GM04504 (cell line): ENCODE measurements at places on chromosomes 5 and 9.

DNA sequence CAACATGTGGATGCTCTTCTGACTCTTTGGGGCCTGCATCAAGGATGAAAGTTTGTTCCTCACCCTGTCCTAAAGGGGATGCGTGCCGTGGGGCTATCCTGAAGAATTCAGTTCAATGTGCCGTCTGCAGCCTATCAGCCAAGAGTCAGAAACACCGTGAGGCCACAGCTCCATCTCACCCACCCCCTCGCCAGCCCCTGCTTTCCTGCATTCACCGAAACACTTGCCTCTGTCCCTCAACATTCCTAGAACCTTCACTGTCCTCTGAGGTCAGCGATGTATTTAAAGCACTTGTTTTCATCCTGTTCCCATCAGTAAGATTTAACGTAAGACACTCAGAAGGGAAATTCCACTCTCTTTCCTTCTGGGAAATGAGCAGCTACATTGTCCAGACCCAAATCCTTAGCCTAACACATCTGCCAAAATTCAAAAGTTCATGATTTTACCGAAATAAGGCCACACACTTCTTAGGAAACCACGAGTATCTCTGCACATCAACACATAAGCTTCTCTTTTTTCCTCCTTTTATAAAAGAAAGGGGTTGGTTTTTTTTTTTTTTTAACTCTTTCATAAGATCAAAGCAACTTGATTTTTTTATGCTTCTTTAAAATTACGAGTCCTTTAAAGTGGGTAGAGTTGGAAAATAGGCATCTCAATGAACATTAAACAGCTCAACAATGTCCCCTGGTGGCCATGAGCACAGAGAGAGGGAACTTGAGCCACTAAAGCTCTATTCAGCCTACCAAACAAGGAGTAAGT lies 100.7 kb downstream of the SUSD1 start:
- DNase-seq, result peak; percentile 86

- no peak for DNase-seq
Observed at GRCh38 chr5:107567901-107568671, 102.7 kb downstream of the EFNA5 start.

DNA sequence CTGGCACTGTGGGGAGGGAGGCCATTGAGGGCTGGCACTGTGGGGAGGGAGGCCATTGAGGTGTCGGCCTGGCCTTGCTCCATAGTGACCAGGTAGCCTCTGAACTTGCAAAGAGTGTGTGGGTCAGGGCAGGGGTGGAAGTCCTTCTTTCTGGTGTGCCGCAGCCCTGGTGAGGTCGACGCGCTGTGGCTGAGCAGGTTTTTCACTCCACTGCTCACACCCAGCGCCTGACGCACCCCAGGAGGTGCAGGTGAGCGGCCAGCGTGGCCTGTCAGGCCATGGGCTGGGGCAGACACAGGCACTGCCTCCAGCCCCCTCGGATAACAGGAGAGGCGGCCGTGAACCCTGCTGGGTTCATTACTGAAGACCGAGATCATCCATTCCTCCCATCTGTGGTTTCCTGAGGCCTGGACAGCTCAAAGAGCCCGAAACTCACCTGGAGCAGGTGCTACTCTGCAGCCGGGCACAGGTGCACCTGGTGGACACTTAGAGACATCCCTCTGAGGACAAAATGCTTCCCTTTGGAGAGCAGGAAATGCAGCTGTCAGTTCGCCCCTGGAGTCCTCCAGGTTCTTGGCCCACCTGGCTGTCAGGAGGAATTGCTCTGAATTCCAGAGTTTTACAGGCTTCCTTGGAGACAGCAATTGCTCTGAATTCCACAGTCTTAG lies 32.4 kb downstream of the LHX3 start:
- no peak for DNase-seq

DNA sequence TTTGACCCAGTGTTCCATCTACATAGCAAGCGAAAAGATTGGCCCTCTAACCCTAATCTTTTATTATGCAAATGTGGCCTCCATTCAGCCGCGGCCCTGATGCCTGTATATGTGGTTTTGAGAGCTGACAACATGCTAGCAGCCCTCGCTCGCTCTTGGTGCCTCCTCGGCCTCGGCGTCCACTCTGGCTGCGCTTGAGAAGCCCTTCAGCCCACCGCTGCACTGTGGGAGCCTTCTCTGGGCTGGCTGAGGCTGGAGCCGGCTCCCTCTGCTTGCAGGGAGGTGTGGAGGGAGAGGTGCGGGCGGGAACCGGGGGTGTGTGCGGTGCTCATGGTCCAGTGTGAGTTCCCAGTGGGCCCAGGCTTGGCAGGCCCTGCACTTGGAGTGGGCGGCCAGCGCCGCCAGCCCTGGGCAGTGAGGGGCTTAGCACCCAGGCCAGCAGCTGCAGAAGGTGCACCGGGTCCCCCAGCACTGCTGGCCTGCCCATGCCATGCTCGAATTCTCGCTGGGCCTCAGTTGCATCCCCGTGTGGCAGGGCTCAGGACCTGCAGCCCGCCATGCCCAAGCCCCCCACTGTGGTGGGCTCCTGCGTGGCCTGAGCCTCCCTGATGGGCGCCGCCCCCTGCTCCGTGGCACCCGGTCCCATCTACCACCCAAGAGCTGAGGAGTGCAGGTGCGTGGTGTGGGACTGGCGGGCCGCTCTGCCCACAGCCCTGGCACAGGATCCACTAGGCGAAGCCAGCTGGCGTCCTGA lies 757.5 kb upstream of the CTNND2 start:
- DNase-seq, result no peak

GRCh38 chr9:127273326-127273725 lies 8.8 kb downstream of the GARNL3 start:
- DNase-seq, result no peak

- peak; percentile 56 for DNase-seq
Observed at GRCh38 chr9:37952731-37953130, 48.8 kb upstream of the SLC25A51 start.

DNA sequence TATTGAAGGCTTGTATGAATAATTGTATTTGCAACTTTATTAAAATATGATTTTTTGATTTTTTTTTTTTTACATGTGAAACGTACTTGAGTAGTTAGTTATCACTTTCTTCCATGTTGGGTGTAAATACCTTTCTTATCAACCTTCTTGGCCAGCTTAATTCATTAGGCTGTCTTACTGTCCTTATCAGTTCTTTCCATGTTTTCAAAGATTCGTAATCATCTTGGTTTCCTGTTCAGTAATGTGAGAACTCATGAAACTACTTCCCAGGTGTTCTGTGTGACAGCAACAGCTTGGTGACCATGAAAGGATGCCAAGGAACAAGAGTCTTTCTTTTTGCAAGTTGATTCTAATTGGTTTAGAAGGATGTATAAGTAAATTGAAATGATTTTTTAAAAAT lies 100.0 kb downstream of the ADGRV1 start:
- DNase-seq, result no peak

DNA sequence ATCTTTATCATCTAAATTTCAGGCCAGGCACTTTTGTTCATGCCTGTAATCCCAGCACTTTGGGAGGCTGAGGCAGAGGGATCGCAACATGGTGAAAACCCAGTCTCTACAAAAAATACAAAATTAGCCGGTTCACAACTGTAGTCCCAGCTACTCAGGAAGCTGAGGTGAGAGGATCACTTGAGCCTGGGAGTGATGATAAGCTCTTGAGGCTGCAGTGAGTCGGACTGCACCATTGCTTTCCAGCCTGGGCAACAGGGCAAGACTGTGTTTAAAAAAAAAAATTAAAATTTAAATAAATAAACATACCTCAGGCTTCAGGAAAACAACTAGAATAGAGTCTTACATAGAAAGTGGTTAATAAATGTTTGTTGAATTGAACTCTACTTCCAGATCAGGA lies 147.4 kb downstream of the AGTPBP1 start:
- DNase-seq, result no peak

GRCh38 chr5:133944263-133945185 lies 23.9 kb downstream of the C5orf15 start:
- DNase-seq, result no peak

DNA sequence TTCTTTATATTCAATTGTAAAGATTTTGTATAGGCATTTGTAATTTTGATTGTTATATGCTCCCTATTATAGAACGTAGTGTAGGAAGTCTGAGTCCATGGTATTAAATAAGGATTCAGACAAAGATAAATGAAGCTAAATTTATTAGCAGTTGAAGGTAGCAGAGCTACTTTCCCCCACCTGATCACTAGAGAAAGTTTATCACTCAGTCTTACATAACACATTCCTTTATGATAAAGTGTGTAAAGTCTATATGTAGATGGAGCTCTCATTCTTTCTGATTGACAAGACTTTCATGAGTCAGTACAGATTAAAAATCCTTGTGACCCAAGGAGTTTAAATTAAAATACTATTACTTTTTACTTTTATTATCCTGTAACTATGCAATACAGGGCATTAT lies 2.3 kb upstream of the MIER3 start:
- no peak for DNase-seq

- DNase-seq, result no peak
Observed at GRCh38 chr5:176959051-176959450, 47.5 kb downstream of the UIMC1 start.

DNA sequence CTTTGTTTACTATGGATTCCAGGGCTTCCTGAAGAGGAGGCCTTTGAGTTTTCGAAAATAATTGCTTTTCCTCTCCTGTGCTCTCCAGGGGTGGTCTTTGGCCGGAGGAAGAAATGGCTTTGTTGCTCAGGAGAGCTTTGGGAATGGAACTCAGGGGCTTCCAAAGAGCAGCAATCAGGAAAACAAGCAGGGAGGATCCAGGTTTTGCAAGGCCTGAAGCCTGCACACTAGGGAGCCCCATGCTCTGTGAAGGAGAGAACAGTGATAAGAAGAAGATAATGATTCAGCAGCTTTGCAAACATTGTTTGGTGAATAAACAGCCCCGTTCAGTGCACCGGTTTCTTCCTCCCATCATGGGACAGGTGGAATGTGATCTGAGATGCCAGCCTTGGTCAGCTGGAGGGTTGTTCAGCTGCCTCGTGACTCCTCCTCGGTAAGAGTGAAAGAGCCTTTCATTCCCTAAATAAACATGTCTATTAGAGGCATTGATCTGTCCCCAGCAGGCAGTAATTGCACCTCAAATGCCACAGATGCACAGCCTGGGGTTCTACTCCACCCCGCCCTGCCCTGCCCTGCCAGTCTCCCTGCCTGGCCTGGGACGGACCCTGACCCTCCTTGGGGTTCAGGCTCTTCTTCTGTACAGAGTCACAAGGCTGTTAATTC lies 11.5 kb upstream of the ALDH1B1 start:
- DNase-seq, result no peak

- no peak for DNase-seq
Observed at GRCh38 chr5:66362687-66363086, 218.6 kb downstream of the SREK1 start.

GRCh38 chr5:141636413-141637122 lies at the start of the genes HDAC3 and RELL2:
Gene HDAC3 (minus strand): TSS chr5:141636849. CDS start chr5:141636790, 59 bp downstream.
Gene RELL2 (plus strand): TSS chr5:141636997. CDS start chr5:141638226, 1,229 bp downstream.
- peak; percentile 71 for DNase-seq

- DNase-seq, result no peak
Observed at GRCh38 chr5:56703952-56704351, 111.4 kb upstream of the MAP3K1 start.

DNA sequence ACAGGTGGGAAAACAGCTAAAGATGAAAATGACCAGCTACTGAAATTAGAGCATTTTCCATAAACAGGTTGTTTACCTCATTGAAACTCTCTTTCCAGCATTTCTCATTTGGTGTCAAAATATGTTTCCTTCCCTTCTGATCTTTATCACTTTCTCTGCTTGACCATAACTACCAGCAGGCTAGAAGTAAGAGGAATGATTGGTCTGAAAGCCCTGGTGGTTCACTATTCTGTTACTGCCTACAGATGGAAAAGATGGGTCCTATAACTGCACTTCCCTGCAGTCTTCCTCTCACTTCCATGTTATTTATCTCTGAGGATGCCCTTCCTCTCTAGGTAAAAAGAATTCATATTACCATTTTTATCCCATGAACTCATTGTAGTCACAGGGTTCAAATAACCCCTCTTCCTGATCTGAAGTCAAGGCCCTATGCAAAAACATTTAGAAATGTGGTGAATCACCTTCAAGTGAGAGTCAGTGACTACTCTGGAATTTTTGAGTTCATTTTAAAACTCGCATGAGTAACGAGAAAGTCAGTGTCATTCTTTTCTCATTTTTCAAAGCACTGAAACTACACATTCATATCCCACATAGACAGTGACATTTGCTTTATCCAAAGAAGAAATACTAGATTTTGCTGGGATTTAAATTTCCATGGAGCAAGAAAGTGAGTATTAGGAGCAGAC lies 51.7 kb downstream of the ZNF474 start:
- DNase-seq, result peak; percentile 57

GRCh38 chr9:93361995-93362394 lies 89.5 kb upstream of the FAM120A start:
- no peak for DNase-seq

GRCh38 chr5:176985516-176985915 lies 21.1 kb downstream of the UIMC1 start:
- DNase-seq, result no peak

GRCh38 chr5:54184806-54185205 lies 125.6 kb downstream of the ARL15 start:
- no peak for DNase-seq

- no peak for DNase-seq
Observed at GRCh38 chr5:157502143-157502647, 42.2 kb downstream of the NIPAL4 start.

DNA sequence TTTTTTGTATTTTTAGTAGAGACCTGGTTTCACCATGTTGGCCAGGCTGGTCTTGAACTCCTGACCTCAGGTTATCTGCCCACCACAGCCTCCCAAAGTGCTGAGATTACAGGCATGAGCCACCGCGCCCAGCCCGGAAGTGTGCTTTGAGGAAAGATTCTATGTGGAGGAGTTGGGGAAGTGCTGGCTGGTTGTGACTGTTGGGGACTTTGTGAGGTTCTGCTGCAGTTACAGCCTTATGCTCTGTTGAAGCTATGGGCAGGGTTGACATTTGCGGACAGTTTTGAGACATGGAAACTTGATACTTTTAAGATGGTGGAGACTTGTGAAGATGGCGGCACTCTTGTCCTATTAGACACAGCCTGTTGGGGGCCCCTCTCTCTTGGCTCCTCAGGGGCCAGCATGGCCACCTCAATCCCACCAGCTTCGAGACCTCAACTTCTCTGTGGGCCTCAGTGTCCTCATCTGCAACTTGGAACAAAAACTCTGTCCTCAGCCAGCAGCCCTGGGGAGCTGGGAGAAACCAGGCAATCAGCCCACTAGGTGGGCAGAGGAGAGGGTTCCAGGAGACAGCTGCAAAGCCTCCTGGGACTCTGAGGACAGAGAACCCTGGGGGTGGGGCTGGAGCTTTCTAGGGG lies 24.9 kb downstream of the C9orf50 start:
- DNase-seq, result no peak

- DNase-seq, result no peak
Observed at GRCh38 chr5:150593996-150594395, 46.5 kb upstream of the SYNPO start.

GRCh38 chr5:159405611-159406031 lies 75.3 kb upstream of the IL12B start:
- DNase-seq, result no peak

- peak; percentile 1 for DNase-seq
Observed at GRCh38 chr5:90518661-90519060, 10.7 kb downstream of the LYSMD3 start.

- DNase-seq, result no peak
Observed at GRCh38 chr9:138103849-138104206, 226.2 kb downstream of the CACNA1B start.

DNA sequence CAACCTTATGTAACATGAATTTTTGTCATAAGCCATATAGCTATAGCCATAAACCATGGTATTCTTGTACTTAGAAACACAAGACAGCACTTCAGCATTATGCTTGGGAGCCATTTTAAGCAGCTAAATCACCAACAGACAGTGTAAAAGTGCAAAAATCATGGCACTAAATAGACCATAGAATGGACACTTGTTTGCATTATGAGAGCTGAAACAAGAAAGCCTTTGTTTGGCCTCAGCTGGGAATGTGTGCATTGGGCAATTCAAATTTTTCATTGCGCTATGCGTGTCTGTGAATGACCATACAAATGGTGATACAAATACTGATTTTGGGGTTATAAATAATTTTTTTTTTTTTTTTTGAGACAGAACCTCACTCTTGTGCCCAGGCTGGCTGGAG lies 23.7 kb downstream of the KDM4C start:
- no peak for DNase-seq
